ENCODE measurements at places on chromosomes 12 and 14.
A peak's percentile ranks its signal among the peaks of the same experiment; 100 is the strongest.

- DNase-seq = peak; percentile 63
Measured at GRCh38 chr14:36426836-36427235, 93.2 kb downstream of the NKX2-1 start.

- DNase-seq = no peak
Measured at GRCh38 chr14:73014105-73014504, 12.8 kb downstream of the ZFYVE1 start.

DNA sequence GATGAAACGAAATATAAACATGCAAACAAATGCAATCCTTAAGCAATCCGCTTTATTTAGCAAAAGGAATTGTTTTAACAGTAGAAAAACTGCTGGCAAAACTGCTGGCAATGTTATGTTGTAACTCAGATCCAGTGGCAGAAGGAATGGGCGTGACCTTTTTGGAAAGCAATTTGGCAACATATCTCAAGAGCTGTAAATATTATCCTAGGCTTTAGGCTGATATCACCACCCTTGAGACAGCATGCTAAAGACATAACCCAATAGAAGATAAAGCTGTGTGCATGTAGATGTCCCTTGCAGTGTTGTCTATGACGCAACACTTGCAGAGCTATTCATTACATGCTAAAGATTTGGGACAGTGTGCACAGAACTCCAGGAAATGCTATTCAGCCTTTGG, 138.5 kb downstream of the DICER1 start:
- no peak for DNase-seq

- peak; percentile 16 for DNase-seq
Measured at GRCh38 chr14:56185992-56186391, 67.8 kb downstream of the PELI2 start.

GRCh38 chr14:20720741-20721140, 24.9 kb upstream of the EDDM3A start:
- DNase-seq = no peak

DNA sequence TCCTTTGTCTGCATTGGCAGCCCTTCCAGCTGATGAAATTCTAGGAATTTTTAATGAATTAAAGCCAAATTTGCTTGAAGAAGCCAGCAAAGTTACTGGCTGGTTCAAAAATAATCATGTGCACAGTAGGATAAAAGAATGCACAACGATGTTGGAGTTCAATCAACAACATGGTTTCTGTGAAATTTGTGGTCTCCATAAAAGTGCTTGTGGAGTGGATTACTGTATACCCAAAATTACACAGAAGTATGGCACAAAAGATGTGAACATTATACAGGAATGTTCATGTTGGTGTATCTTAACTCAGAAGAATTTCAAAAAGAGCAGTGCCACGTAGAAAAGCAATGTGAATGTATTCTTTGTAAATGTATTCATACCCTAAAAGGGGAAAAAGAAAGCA, 105.0 kb upstream of the METAP2 start:
- no peak for DNase-seq

- DNase-seq = no peak
Measured at GRCh38 chr14:92413379-92413778, 90.4 kb downstream of the SLC24A4 start.

GRCh38 chr12:99824900-99825542, 159.7 kb downstream of the ANKS1B start:
- peak; percentile 78 for DNase-seq

DNA sequence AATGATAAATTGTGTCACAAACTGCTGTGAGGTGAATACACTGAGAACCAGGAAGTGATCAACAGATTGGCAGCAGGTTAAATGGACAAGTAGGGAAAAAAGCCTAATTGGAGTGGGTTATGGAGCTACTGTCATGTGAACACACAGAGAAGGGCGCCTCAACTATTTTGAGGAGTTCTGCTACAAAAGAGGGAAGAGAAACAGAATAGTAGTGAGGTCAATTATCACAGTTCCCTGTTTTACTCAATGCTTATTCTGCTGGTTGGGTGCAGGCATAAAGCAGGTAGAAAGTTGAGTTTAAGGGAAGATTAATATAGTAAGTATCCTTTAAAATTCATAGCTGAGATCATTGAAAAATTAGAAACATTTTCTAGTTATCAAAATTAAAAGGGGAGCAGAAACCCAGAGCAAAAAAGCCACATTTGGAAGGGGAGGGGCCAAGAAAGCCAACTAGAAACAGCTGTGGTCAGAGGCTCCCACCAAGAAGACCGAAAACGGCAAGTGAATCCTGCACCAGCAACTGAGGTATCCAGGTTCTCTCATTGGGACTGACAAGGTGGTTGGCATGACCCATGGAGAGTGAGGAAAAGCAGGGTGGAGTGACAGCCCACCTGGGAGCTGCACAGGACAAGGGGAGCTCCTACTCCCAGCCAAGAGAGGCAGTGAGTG, 105.7 kb downstream of the ZC3H14 start:
- DNase-seq = no peak

DNA sequence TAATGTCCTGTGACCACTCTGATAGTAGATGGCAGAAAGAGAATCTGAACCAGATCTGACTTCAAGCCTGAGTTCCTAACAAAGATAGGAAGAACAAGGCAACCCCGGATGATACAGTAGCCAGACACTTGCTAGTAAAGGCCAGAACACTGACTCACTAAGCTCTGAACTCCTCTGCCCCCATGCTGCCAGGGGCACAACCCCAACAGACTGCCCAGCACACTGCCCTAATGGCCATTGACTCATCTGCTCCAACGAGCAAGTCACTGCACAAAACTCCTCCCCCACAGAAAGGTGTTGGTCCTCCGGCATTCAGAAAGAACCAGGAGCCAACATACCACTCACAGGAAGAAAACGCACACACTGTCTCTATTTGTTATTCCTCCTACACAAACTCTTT, 179.6 kb upstream of the NUDT4 start:
- no peak for DNase-seq

DNA sequence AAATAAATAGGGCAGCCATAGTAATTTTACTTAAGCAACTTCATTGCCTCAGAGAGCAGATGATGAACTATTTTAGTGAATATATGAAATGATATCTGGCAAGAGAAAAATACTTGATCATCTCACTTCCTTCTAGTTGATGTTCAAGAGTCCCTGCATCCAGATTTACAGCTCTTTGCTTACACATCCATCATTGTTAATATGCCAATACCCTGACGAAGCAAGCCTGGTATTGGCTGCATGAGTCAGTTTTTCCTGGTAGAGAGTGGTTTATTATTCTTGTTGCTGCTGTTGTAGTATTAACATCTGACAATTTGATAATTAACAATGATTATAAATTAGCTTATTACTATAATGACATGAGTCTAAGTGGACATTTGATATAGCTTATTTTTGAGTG, 681.9 kb downstream of the NRXN3 start:
- DNase-seq = no peak

DNA sequence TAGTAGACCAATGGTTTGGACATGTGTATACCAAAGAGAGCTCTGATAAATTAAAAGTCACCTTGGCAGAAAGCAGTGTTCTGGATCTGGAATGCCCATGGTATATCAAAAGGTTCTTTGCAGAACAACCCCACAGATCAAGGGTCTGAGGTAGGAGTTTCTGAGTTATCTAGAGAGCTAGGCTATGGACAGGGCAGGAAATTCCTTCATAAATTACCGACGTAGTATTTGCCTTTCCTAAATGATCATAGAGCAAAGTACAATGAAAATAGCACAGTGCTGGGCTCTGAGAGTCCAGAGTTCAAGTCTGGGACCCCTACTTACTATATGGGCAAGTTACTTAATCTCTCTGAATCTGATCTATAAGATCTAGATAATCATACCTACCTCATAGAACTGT, 35.3 kb upstream of the PELI2 start:
- DNase-seq = no peak

DNA sequence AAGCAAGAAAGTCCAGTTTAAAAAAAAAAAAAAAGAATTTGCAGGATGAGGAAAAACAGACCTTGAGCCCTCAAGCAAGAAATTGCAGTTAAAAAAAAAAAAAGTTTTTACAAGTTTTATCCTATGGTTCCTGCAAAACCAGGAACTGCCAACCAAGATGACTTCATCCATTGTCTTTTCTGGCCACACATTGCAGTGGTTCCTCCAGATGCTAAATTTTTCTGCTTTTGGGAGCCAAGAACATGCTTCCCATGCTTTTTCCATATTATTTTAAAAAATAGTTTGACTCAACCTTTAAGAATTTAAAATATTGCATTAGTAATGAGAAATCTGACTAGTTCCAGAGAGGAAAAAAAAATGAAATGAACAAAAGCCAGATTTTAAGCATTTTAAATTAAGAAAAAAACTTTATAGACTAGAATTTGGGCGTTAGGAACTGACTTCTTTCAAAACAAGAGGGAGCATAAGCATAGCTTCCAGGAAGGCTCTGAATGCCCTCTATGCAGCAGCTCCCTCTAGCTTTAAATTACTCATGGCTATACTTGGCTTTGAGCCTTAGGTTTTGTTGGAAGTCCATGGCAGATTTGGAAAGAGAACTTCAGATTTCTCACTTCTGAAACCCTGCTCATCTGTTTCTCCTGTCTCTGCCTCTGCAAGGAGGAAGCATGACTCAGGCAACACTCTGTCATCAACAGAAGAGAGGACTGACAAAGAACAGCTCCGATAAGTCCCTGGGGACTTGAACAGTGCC, 124.5 kb downstream of the GPR65 start:
- no peak for DNase-seq

- no peak for DNase-seq
Measured at GRCh38 chr12:83827193-83827592, 1085.4 kb downstream of the SLC6A15 start.

GRCh38 chr12:53843545-53843944, 91.8 kb upstream of the CISTR start:
- DNase-seq = no peak

- DNase-seq = no peak
Measured at GRCh38 chr14:96250485-96250884, 5.5 kb upstream of the BDKRB1 start.

GRCh38 chr12:11981121-11981733, 89.5 kb upstream of the BCL2L14 start:
- no peak for DNase-seq

DNA sequence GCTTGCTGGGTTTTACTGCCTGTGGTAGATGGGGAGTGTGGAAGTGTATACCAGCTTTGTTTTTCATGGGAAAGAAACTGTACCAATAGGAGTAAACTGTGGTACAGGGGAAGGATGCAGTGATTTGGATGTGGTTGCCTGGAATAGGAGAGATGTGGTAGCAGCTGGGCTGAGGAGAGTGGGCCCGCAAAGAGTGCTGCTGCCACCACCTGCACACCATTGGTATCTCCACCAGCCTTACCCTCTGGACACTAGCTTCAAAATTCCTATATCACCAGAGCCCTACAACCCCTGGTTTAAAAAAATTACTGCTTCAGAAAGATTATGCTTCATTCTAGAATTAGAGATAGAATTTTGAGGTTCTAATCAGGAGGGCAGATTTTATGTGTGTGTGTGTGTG, 53.6 kb downstream of the AKAP6 start:
- DNase-seq = no peak

DNA sequence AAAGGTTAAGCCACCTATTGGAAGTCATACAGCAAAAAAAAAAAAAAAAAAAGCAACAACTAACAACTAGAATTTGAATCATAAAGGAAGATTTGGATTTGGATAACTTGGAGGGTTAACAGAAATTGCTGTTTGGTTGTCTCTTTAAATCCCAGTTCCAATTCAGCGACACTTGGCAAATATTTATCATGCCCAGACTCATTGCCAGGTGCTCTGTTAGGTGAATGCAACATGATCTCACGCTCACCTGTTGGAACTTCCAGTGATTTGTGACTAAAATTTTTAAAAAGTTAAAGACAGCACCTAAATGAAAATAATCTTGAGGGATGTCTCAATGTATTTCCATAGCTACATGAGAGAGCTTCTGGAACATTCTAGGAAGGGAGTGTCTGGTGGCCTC, 103.7 kb downstream of the TBX3 start:
- DNase-seq = no peak

DNA sequence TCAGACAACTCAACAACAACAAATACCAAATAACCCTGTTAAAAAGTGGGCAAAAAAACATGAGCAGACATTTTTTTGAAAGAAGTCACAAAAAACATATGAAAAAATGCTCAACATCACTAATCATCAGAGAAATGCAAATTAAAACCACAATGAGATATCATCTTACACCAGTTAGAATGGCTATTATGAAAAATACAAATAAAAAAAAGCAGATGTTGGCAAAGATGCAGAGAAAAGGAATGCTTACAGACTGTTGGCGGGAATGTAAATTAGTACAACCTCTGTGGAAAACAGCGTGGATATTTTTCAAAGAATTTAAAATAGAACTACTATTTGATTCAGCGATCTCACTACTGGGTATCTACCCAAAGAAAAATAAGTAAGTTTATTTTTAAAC, 114.0 kb downstream of the SLC38A4 start:
- DNase-seq = no peak

- DNase-seq = no peak
Measured at GRCh38 chr14:31212893-31213292, 5.3 kb upstream of the HECTD1 start.

DNA sequence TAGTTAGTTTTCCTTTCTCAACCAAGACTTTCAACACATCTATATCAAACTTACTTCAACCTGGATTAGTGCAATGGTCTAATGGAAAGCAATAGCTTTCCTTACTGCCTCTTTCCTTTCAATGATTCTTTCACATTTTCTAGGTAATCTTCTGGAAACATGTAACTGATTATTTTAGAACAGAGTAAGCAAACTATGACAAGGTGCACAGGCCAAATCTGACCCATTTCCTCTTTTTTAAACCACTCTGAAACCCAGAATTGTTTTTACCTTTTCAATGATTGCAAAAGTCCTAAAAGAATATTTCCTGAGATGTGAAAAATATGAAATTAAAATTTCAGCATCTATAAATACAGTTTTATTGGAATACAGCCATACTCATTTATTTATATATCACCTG, 81.6 kb upstream of the TMTC2 start:
- no peak for DNase-seq

GRCh38 chr12:25585662-25586061, 32.6 kb upstream of the LMNTD1 start:
- DNase-seq = no peak

- no peak for DNase-seq
Measured at GRCh38 chr12:112288638-112289037, 93.6 kb downstream of the HECTD4 start.

DNA sequence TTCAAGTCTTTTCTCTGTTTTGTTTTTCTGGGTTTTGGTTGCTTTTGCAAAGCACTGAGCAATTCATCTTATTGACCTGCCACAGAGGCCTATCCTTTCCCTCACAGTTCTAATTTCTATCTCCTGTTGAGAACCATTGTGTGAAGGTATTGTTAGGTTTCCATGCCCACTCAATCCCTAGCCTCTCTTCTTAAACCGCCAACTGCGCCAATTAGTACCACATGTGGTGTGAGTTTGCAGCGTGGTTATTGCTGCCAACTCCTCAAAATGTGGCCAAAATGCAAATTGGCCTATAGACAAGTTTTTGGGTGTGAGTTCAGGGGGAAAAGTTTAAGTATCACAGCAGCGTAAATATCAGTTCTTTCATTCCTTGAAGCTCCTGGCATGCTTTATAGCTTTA, 232.6 kb downstream of the FLRT2 start:
- no peak for DNase-seq

DNA sequence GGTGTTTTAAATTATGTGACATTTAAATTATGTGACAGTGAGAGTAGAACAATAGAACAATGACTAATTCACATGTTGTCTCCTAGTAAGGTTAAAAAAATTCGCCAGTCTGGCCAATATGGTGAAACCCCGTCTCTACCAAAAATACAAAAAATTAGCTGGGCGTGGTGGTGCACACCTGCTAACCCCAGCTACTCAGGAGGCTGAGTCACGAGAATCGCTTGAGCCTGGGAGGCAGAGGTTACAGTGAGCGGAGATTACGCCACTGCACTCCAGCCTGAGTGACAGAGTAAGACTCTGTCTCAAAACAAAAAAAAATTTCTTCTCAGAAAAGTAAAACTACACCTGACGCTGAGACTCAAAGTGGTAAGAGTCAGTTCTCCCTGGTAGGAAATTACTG, 2.7 kb downstream of the CS start:
- DNase-seq = no peak

Data from NCI-H1092 (cell line).